AG09309 (cell line): ENCODE measurements at places on chromosomes 16 and 17.

DNA sequence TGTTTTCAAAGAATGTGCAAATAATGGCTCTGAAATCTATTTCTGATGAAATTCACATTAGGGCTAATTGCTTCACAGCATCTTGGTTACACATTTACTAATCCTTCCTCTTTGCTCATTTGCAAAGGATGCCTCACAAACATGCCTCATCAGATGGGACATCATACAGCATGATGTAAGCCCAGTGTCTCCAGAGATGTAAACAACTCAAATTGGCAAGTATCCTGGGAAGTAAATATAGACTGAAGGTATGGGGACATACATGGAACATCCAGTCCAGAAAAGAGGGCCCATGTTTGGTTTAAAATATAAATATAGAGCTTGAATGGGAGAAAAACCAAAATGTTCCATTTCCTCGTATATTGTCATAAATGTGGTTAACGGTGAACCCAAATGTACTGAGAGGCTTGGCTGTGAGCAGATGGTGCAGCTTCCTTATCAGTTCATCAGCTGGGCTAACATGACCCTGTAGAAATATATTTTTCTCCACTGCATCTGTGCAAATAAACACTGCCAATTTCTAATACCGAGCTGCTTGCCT, 142.9 kb upstream of the NUDT7 start:
- no peak for DNase-seq

- DNase-seq = no peak
Observed at GRCh38 chr17:7440113-7440833, 961 bp downstream of the FGF11 start.

DNA sequence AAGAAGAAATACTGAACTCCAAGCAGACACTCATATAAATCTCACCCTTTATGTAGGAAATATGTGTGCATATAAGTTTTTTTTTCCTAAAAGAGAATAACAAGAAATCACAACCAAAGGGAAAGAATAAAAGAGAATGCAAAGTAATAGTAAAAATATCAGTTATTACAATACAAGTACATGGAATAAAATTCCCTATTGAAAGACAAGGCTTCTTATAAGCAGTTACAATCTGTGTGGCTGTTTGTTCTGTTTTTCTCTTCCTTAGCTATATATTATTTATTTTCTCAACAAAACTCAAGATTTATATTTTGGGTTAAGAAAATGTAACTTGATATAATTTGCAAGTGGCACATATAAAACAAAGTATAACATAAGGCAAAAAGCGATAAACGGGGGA, 41.7 kb downstream of the SLC5A11 start:
- DNase-seq = no peak

DNA sequence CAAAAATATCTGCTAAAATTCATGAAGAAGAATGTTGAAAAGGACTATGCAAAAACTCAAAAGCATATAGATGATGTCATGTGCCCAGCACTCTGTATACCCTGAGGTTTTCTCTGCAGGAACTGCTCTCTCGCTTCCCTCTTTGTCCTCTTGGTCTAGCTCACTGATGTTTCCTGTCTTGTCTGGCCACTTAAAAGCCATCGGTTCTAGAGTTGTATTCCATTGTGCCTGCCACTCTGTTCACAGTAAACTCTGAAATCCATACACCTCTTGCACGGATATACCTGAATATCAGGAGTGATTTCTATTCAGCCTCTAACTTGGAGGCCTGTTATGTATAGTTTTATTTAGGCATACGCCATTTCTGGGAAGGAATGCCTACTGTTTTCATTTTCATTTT, 101.0 kb upstream of the CNTNAP4 start:
- DNase-seq = no peak

DNA sequence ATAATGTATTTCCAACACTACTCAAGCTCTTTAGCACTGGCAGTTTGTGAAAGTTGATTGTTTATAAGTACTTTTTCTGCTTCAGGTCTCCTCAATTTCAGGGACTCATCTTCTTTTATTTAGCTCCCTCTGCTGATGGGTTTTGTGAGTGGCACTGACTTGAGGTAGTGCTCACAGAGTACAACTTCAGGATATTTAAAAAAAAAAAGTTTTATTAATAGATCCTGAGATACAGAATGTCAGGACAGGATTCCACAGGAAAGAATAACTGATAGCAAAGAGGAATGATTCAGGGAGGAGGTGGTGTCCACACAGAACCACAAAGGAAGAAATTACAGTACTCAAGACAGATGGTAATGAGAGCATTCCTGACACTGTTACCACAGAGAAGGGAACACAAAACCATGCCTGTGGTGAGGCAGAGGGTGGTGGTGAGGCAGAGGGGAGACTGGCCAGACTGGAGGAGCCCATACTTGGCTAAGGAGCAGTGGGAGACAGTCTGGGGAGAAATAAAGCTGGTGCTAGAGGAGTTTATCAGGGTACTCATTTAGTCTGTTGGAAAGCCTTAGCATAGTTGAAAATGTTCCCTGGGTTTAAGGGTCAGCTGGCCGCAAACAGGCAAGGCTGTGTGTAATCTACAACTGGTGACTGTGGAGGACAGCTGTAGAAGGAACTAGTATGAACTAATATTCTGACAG, 63.7 kb downstream of the SPAG9 start:
- DNase-seq = peak; percentile 94

DNA sequence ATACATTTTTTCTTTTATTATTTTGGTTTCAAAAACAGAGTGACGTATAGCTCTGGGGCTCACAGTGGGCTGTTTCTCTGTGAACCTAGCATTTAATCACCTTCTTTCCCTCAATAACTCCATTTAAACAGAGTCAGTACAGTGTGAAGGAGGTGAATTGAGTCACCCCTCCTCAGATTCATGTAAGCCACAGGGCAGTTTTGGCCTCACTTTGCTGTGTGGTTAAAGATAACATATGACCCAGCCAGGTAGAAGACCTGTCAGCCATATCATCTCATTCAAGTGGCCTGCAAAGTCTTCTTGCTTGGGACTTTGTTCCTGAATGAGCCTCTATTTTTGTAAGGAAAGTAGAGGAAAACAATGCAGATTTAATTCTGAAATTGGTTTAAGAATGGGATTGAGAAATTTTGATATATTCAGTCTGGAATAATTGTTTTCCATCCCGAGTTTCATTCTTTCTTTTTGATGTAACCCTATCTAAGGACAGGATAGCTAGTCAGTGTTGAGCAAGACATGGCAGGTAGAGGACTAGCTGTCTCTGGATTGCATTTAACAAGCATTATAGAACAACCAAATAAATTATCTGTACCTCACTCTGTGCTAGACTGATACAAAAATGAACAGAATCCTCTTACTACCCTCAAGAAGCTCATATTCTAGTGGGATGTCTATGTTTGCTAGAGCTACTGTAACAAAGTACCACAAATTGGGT, 13.1 kb downstream of the MAP2K6 start:
- no peak for DNase-seq

DNA sequence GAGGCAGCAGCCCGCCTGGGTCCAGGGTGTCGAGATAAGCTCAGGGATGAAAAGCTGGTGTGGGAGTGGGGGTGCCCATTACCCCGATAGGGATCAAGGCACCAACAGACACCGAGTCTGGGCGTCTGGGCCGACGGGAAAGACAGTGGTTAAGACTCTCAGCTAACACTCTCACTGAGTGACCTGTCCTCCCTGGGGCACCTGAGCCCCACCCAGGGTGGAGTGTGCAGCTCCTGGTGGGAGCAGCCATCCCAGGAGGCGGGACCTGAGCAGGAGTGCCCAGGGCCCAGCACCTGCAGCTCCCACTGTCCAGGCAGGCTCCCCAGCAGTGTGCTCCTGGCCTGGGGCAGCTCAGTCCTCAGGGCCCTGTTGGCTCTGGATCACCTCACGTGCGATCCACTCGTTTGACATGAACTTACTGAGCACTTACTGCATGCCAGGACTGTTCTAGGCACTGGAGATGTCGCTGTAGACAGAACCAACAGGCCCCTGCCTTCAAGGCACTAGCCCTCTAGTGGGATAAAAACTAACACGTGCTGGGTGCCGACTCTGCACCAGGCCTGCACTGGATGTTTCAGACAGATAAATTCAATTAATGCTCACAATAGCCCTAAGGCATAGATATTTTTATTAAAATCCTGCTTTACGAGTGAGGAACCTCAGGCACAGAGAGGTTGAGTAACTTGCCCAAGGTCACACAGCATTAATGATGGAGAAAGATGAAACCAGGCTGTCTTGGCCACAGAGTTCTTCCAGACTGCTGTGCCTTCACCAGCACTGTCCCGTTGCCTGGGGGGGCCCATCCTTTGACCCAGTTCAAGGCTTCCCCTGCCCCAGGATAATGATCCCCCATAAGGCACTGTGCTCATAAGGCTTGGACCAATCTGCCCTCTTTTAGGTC, 1.9 kb downstream of the EVPLL start:
- no peak for DNase-seq

GRCh38 chr16:70526403-70526802, 2.8 kb downstream of the SF3B3 start:
- no peak for DNase-seq

DNA sequence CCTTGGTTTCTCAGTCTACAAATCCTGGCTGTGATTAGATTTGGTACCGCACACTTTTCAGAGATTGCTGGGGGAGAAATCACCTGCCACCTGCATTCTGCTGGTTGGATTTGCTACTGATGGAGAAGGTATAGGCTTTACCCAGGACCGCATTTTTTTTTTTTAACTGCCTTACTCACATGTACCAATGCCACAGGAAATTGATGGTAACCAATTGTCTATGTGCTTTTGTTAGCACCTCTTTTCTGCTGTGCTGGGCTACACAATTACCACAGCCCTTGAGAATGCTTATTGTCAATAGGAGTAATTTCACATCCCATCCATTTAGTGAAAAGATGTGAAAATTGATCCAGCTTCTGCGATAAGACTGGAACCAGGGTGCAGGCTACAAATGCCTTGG, 74.4 kb upstream of the TANC2 start:
- DNase-seq = no peak

GRCh38 chr17:76014100-76014924, 12.8 kb downstream of the EVPL start:
- DNase-seq = no peak

GRCh38 chr17:64599187-64599676, 62.9 kb downstream of the SMURF2 start:
- no peak for DNase-seq
